ENCODE measurements at places on chromosomes 16 and 17.

DNA sequence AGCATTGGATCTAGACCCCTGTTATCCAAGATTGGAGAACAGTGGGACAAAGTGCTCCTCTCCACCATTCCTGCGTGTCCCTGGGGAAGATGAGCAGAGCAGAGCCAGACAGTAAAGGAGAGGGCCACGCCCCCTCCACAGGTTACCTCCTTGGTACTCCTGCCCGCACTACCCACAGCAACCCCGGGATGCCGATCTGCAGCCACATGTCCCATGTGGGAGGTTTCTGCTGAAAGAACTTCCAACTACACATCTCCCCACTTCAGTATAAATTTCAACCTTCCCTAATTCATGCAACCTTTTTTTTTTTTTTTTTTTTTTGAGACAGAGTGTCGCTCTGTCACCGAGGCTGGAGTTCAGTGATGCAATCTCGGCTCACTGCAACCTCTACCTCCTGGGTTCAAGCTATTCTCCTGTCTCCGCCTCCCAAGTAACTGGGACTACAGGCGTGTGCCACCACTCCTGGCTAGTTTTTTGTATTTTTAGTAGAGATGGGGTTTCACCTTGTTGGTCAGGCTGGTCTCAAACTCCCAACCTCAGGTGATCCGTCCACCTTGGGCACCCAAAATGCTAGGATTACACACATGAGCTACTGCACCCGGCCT is 2.3 kb downstream of the RAB37 start:
- DNase-seq, result no peak

DNA sequence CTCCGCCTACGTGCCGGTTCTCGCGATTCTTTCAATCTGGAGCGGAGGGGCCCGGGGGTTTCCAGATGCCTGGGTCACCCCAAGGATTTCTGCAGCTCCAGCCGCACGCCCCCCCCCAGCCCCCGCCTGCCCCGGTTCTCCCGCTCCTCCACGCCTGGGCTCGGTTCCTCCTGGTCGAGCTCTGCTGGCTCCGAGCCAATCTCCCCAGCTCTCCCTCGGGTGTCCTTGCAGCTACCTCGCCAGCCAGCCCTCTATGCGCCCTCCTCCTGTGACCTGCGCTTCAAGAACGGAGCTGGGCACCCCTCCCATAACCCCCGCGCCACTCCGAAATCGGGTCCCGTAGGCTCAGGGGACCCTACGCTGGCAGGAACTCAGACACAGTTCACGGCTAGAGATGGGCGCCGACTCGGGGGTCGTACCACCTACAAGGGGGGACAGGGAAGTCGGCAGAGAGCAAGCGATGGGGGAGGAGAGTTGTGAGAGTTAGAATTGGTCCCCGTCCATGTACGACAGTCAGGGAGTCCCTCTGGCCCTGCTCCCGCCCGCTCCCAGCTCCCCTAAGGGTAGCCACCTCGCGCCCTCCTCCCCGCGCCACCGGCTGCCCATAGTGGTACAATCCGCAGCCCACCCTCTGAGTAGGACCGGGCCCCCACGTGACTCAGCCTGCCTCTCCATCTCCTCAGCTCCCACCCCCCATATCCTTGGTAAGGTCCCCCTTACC is 961 bp downstream of the FGF11 start:
- no peak for DNase-seq

GRCh38 chr17:10557422-10557821 is 8.0 kb upstream of the MYH2 start:
- DNase-seq, result no peak

DNA sequence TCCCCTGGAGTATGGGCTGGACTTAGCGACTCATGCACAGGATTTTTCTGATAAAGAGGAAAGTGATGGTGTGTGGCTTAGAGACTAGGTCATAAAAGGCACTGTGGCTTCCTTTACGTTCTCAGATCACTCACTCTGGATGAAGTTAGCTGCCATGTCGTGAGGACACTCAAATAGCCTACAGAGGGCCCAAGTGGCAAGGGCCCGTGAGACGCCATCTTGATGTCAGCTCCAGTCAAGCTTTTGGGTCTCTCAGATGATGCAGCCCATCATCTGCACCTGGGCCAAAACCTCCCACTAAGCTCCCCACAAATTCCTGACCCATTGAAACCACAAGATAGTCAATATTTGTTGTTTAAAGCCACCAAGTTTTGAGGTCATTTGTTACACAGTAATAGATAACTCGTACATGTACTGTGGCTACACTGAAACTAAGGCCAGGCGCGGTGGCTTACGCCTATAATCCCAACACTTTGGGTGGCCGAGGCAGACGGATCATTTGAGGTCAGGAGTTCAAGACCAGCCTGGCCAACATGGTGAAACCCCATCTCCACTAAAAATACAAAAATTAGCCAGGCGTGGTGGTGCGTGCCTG is 14.7 kb downstream of the ST6GALNAC2 start:
- no peak for DNase-seq

DNA sequence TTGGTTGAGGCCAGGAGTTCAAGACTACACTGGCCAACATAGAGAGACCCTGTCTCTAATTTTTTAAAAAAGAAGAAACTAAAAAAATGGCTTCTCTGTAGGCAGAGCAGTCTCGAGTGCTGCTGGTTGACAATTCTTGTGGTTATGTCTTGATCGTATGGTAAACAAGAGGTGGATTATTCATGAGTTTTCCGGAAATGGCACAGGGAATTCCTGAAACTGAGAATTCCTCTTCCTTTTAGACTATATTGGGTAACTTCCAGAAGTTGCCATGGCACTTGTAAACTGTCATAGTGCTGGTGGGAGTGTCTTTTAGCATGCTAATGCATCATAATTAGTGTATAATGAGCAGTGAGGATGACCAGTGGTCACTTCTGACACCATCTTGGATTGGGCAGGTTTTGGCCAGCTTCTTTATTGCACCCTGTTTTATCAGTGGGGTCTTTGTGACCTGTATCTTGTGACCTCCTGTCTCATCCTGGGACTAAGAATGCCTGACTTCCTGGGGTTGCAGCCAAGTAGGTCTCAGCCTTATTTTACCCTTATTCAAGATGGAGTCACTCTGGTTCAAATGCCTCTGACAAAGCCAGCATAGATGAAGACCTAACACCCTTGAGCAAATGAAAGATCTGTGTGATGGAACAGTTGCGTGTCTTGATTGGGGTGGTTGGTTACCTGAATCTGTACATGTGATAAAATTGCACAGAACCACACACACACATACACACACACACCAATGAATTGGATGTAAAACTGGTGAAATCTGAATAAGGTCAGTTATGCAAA is 30.2 kb downstream of the BMERB1 start:
- DNase-seq, result no peak

- peak; percentile 45 for DNase-seq
These were observed at the start of gene C1QTNF1 for GRCh38 chr17:79023886-79024771. Gene C1QTNF1, plus strand, starts transcription at chr17:79024169. Its CDS starts 19,800 bp downstream, at chr17:79043969.

DNA sequence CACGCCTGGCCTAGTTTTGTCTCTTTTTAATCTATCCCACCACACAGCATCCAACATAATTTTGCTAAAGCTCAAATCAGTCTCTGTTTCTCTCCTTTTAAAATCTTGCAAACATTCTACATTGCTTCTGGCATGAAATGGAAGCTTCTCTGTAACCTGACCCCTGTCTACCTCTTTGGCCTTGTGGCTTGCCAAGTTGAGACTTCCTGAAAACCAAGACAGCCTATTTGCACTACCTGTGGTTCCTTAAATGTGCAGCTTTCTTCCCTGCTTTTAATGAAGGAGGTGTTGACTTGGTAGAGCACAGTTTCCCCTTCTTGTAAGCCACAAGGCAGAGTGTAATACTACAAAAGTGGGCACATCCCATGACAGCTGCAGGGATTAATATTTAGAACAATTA is 6.0 kb upstream of the CCL3 start:
- DNase-seq, result no peak

GRCh38 chr17:72171703-72172667 is 51.2 kb downstream of the SOX9 start:
- no peak for DNase-seq

- DNase-seq, result no peak
These were observed 2.7 kb downstream of the DLX3 start for GRCh38 chr17:49992191-49992932.

DNA sequence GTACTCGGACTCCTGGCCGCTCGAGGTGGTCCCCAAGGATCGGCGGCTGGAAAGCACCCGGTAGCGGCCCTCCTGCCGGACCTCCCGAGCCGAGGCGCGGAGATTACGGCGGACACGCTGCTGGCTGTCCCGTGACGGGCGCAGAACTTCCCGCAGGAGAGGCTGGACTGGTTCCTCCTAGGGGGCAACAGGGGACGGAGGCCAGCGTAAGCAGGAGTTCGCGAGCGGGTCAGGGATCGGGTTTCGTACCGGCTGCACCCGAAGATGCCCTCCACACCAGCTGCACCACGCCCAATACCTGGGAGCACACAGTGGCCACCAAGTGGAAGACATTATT is 341 bp downstream of the SLC7A6OS start:
- no peak for DNase-seq

DNA sequence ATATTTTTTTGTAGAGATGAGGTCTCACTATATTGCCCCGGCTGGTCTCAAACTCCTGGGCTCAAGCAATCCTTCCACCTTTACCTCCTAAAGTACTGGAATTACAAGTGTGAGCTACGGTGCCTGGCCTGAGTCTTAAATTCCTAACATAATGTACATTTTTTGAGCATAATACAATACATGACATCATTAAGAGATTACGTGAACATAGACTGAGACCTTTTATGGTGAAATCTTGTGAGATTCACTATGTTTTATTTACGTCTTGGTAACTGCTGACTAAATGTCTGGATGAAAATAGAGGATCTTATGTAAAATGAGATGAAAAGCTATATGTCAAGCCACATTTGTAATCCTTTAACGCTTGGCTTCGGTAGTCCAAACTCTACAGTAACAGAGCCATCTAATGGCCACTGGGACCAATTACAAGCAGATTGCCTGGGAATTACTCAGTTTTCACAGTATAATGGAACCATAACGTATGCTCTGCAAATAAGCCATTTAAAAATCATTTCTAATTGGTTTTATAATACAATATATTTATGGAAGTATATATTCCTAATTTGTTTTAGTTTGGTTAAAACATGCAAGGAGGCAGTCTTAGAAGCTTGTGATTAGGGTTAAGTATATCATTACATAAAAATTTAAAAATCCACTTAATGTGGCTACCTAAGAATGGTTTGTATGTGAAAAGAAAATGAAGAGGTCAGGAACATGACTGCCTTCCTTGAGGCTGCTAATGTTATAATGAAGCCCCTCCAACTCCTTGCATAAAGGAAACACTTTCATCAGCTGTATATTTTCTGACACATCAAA is 8.1 kb upstream of the EFCAB13 start:
- peak; percentile 88 for DNase-seq

- no peak for DNase-seq
These were observed 5.7 kb downstream of the SNX11 start for GRCh38 chr17:48113201-48113676.

GRCh38 chr17:78741644-78742284 is 40.3 kb downstream of the CYTH1 start:
- DNase-seq, result no peak

- no peak for DNase-seq
These were observed 14.5 kb upstream of the PPM1E start for GRCh38 chr17:58741121-58741625.

- DNase-seq, result no peak
These were observed 67.9 kb downstream of the HIC1 start for GRCh38 chr17:2122641-2123302.

DNA sequence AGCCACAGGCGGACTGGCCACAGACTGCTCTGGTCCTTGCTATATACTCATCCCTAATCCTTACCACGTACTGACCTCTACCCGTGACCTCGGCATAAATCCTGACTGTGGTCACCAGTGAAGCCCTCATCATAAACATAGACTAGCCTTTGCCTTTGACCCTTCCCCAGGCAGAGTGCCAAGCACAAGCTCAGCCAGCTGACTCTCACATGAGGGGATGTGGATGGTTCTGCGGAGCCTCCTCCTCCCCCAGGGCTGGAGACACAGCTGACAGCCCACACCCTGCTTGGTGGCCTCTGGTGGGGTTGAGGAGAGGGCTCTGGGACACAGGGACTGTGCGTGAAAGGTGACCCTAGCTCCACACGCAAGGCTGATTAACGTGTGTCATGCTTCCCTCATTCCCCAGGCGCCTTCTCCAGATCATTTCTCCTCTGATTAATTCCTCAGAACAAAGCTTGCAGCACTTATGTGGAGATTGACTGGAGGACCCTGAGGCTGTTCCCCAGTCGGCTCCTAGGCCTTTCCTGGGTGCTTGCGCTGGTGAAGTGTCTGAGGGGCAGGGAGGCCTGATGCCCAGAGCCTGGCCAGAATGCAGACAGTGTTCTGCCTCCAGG is 241.5 kb upstream of the NLRP1 start:
- DNase-seq, result no peak
